ENCODE measurements at places on chromosomes 7 and 10.

DNA sequence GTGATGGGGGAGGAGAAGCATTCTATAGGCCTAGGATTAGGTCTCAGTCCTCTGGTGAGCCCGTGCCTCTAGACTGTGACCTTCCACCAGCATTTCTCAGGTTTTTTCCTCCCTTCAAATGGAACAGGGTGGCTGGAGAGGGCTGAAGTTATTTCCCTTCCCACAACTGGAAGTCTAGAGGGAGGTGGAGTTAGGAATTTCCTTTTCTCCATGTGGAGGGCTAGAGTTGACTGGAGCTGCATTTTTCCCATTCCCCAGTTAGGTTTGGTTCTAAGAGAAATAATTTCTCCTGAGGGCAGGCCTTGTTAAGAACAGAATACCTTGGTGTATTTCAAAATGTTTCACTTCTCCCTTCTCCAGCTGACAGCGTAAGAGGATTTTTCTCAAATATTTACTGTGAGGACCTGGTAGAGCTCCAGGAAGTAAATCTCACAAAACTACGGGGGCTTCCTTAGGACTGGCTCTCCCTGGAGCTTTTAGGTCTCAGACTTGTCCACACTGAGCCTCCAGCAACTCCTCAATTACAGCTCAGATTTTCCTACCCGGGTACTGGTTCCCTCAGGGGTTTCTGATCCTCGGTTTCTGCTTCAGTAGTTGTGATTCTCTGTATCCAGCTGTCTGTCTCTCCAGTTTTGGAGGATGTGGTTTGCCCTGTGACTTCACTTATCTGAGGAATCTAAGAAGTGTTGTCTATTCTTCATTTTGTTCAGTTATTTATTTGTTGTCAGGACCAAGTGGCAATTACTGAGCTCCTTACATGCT, 6.0 kb upstream of the REEP3 start:
- peak; percentile 65 for DNase-seq
- H3K4me1 ChIP-seq = peaks cover 27% of the 10 kb centered on the region
- H3K4me3 ChIP-seq = no peak overlapping the region
- H3K36me3 ChIP-seq = no peaks in the 10 kb centered on the region

DNA sequence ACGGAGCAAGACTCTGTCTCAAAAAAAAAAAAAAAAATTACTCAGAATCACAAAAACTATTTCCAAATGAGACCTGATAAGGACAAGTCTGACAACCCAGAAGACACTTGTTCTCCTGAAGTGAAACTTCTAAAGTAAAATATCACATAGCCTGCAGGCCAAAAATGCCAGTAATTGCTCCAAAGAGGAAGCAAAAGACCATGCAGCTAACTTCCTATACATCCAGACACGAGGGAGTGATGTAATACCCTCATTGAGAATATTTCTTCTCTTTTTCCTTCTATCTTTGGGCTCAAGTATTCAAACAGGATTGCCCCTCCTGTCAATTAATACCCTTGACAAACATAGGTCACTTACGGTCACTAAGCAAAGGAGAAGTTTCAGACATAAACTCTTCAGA, 31.2 kb downstream of the ARMH3 start:
- no peak overlapping the region for H3K27ac ChIP-seq
- no peaks in the 10 kb centered on the region for H3K36me3 ChIP-seq
- H3K27me3 ChIP-seq = no peaks in the 10 kb centered on the region
- DNase-seq = no peak
- no peak overlapping the region for H3K4me3 ChIP-seq

GRCh38 chr10:62632071-62632809, 172.3 kb upstream of the ADO start:
- no peaks in the 10 kb centered on the region for H3K36me3 ChIP-seq
- no peak overlapping the region for H3K27ac ChIP-seq
- H3K27me3 ChIP-seq = no peaks in the 10 kb centered on the region
- H3K4me1 ChIP-seq = no peaks in the 10 kb centered on the region
- DNase-seq = no peak
- no peak overlapping the region for H3K4me3 ChIP-seq

DNA sequence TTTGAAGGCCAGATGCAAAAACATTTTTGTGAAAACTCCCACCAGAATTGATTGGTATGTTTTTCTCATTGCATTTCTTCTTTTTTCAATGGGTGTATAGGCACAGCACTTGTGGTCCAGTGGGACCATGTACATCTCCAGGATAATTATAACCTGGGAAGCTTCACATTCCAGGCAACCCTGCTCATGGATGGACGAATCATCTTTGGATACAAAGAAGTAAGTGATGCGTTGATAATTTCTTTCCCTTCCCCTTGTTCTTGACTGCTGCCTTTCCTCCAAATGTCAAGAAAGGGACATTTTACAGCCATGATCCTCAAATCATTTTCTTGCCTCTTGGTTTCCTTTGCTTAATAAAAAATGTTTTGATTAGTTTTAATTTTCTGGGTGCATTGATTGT, 331.5 kb downstream of the PLXDC2 start:
- H3K4me3 ChIP-seq = no peak overlapping the region
- no peaks in the 10 kb centered on the region for H3K27me3 ChIP-seq
- H3K27ac ChIP-seq = no peak overlapping the region
- no peaks in the 10 kb centered on the region for H3K36me3 ChIP-seq
- DNase-seq = no peak
- H3K4me1 ChIP-seq = no peaks in the 10 kb centered on the region

DNA sequence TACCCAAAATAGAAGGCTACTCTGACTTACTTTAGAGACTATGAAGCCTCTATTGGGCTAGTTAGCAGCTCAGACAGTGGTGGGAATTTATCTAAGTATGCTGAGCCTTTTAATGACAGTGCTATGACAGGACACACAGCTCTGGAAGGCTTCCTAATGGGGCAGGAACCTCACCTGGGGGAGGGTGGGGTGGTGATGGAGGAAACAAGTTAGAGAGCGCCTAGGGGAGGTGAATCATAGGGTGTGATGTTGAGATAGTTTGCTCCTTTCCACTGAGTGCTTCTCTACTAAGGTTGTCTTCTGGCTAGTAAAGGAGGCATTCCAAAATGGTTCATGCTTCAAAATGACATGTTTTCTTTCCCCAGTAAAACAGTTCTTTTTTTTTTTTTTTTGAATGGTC, 42.1 kb downstream of the PPP1R9A start:
- DNase-seq = no peak
- no peak overlapping the region for H3K4me3 ChIP-seq
- H3K4me1 ChIP-seq = no peaks in the 10 kb centered on the region
- H3K27ac ChIP-seq = no peak overlapping the region

- no peaks in the 10 kb centered on the region for H3K36me3 ChIP-seq
- DNase-seq = no peak
- H3K4me1 ChIP-seq = no peaks in the 10 kb centered on the region
- H3K27me3 ChIP-seq = no peaks in the 10 kb centered on the region
These were observed 492.0 kb upstream of the AKR1E2 start for GRCh38 chr10:4334015-4334414.

DNA sequence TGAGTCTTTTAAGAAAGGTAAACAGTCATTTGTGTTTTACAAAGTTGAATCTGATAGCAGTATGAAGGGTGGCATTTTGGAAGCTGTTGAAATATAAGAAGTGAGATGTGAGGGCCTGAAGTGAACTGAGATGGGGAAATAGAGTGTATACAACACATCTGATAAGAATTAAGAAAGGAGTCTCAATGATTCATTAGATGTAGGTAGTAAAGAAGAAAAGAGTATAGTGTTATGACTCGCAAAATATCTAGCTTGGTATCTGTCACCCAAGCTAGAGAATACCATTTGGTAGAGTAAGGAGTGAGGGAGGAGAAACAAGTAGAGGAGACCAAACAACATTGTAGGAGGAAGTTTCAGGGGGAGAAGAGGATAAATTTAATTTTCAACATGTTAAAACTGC, 5.3 kb downstream of the PTPN12 start:
- H3K4me1 ChIP-seq = peaks cover 12% of the 10 kb centered on the region
- no peak overlapping the region for H3K27ac ChIP-seq
- no peak overlapping the region for H3K4me3 ChIP-seq
- H3K36me3 ChIP-seq = no peaks in the 10 kb centered on the region
- H3K27me3 ChIP-seq = no peaks in the 10 kb centered on the region
- no peak for DNase-seq

- peaks cover 10% of the 10 kb centered on the region for H3K4me1 ChIP-seq
- H3K27me3 ChIP-seq = no peaks in the 10 kb centered on the region
- no peak for DNase-seq
- H3K4me3 ChIP-seq = no peak overlapping the region
These were observed 5.7 kb downstream of the GLRX3 start for GRCh38 chr10:130141878-130142277.

GRCh38 chr7:148964483-148965267, 63.6 kb downstream of the PDIA4 start:
- no peak for DNase-seq
- peak overlapping the region; percentile 67 for H3K4me3 ChIP-seq
- H3K27me3 ChIP-seq = no peaks in the 10 kb centered on the region
- peak overlapping the region; percentile 23 for H3K27ac ChIP-seq
- H3K4me1 ChIP-seq = no peaks in the 10 kb centered on the region

DNA sequence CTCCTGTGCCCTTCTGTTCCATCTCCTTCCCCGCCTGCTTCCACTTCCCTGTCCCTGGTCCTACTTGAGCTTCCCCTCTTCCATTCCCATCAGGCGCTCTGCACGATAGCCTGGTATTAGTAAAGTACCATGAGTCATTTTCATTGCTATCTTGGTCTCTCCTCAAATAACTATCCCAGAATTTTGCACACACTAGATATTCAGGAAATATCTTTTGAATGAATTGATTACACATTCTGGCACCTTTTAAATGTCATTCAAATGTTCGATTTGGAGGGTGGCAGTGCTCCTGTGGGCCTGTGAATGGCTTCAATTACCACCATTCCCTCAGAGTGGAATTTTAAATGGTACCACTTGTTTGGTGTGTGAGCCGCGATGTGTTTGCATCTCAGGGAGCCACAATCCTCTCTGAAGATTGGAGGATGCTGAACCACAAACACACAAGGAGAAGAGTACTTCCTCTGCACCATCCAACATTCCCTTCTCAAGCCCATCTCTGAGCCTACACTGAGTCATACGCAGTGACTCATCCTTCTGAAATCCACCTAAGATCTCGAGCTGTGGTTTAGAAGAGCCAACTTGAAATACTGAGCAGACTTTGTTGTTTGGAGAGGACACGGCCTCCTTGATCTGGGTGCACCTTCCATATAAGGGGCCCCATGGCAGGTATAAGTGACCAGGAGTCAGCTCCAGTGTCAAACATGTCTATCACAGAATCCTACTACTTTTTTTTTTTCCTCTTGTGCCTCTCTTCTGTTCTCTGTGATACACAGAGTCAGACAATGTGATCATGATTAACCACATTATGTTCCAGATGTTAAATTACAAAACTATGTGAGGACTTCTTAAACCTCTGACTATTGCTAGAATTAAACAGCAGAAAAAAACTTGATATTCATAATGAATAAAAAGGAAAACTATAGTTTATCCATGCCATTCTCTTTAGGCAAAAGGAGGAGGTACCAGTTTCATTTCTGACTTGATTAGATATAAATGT, 81.9 kb downstream of the BMPER start:
- H3K36me3 ChIP-seq = no peaks in the 10 kb centered on the region
- H3K4me3 ChIP-seq = no peak overlapping the region
- peak; percentile 10 for DNase-seq
- no peaks in the 10 kb centered on the region for H3K4me1 ChIP-seq
- no peak overlapping the region for H3K27ac ChIP-seq

- DNase-seq = no peak
- no peaks in the 10 kb centered on the region for H3K27me3 ChIP-seq
- H3K27ac ChIP-seq = no peak overlapping the region
These were observed 16.2 kb upstream of the SLC26A4 start for GRCh38 chr7:107644309-107644974.

DNA sequence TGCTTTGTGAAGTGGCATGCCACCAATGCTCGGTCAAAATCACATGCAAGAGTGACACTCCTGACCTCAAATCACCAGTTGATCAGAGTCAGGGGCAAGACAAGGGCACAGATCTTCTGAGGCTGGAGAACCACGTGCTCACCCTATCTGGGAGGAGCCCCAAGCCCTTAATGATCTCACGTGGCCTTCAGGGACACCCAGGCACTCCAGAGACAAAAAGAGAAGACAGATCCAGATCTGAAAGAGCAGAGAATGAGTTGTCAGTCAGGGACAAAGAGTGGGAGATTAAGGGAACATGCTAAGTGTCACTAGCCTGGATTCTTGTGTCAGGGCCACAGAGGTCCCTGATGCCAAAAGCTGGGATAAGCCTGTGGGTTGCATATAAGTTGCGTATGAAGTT, 134.3 kb downstream of the PLXNA4 start:
- H3K36me3 ChIP-seq = no peaks in the 10 kb centered on the region
- H3K27ac ChIP-seq = no peak overlapping the region
- no peaks in the 10 kb centered on the region for H3K27me3 ChIP-seq
- H3K4me3 ChIP-seq = no peak overlapping the region

DNA sequence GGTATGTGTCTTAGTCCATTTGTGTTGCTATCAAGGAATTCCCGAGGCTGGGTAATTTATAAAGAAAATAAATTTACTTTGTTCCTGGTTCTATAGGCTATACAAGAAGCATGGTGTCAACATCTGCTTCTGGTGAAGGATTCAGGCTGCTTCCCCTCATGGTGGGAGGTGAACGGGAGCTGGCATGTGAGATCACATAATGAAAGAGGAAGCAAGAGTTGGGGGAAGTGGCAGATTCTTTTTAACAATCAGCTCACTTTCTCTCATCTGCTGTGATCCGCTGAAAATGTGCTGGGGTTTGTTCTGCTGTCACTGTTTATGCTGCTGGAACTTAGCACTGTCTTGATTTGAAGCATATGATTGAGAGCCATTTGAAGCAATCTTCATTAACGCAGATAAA, 730.0 kb upstream of the SORCS1 start:
- no peaks in the 10 kb centered on the region for H3K36me3 ChIP-seq
- H3K27me3 ChIP-seq = no peaks in the 10 kb centered on the region
- H3K4me1 ChIP-seq = no peaks in the 10 kb centered on the region
- no peak for DNase-seq
- H3K27ac ChIP-seq = no peak overlapping the region

GRCh38 chr7:123629281-123629680, 26.4 kb upstream of the LMOD2 start:
- no peaks in the 10 kb centered on the region for H3K27me3 ChIP-seq
- H3K27ac ChIP-seq = no peak overlapping the region
- H3K4me1 ChIP-seq = no peaks in the 10 kb centered on the region
- no peak for DNase-seq

- no peak overlapping the region for H3K4me3 ChIP-seq
- no peak for DNase-seq
- H3K36me3 ChIP-seq = no peaks in the 10 kb centered on the region
- no peaks in the 10 kb centered on the region for H3K4me1 ChIP-seq
These were observed 4.5 kb downstream of the LYZL2 start for GRCh38 chr10:30625080-30625479.

- no peak overlapping the region for H3K4me3 ChIP-seq
- H3K27me3 ChIP-seq = no peaks in the 10 kb centered on the region
- no peak overlapping the region for H3K27ac ChIP-seq
- H3K4me1 ChIP-seq = no peaks in the 10 kb centered on the region
These were observed 817.1 kb downstream of the TYW1 start for GRCh38 chr7:67813621-67814292.

DNA sequence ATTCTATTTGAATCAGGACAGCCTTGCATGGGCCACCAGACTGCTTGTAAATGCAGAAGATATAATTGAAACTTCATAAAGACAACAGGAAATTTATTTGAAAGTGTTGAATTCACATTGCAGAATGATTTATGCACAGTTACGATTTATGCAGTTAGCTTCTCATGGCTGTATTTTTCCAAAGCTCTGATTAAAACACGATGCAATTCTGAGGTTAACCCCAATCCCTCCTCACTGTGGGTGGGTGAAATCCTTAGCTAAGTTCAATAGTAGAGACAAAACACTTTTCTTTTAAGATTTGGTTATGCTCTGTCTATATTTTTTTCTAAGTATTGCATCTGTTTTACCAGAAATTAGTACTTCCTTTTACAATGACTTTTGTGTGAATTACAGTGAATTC, 728.8 kb upstream of the IGFBP3 start:
- H3K4me1 ChIP-seq = no peaks in the 10 kb centered on the region
- H3K4me3 ChIP-seq = no peak overlapping the region
- H3K36me3 ChIP-seq = no peaks in the 10 kb centered on the region
- no peaks in the 10 kb centered on the region for H3K27me3 ChIP-seq

- H3K36me3 ChIP-seq = no peaks in the 10 kb centered on the region
- DNase-seq = peak; percentile 64
These were observed 139.5 kb upstream of the FZD8 start for GRCh38 chr10:35781643-35782035.
